ENCODE measurements at places on chromosomes 2 and 18.

DNA sequence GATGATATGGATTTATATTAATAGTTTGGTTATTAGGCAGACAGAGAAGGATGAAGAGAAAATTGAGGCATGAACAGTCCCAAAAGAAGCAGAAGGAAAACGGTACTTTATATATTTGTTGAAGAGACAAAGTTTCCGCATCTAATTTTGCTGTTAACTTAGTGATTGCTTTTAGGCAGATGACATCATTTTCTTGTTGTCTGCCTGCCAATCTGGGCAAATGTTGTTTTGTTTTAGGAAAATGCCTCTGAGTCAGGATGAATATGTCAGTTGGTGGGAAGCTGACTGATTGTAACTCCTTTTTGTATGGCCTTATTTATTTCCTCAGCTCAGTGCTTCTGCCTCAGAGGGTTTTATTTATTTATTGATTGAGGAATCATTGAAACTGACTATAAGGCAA lies 52.5 kb upstream of the CAVIN2 start:
- DNase-seq, result peak; percentile 60

GRCh38 chr18:58557008-58557435 lies 71.9 kb downstream of the ALPK2 start:
- no peak for DNase-seq

DNA sequence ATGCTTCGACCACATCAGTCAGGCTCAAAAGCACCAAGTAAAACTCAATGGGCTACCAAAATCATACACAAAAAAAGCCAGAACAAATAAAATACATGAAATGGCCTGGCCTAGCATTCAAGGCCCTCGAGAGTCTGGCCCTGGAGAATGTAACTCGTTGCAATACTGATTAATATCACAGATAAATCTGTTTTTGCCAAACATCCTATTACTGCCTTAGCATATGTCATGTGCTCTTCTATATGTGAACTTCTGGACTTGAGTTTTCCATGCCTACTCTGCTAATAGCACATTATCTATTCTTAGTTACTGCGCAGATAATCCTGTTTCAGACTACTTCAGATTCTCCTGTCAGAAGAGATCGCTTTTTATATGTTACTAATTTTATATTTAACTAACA lies 250.7 kb upstream of the SMAD7 start:
- DNase-seq, result no peak

DNA sequence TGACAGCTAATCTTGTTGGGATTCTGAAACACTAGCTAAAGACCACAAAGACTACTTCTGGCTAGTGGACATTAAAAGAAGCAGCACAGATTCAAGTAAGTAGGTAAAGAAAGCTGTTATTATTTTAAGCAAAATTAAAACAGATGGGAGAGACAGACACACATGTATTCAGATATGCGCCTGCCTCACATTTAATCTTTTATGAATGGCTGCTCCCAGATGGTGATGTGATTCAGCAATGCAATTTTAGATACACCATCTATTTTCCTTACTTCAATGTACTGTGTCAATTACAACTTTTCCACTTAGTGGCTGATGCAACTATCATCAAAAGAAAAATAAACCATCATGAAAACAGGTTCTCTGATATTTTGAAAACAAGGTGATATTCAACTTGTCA lies 133.0 kb upstream of the PGAP1 start:
- DNase-seq, result no peak

- DNase-seq, result no peak
These were observed 5.3 kb upstream of the METTL21A start for GRCh38 chr2:207630491-207630890.

All from NCI-H446 (cell line).